NCI-H1417 treated with DMSO at 0.1 percent for 48 hours (cell line): ENCODE measurements at places on chromosomes 1 and 21.

GRCh38 chr1:150165622-150166612, 16.2 kb downstream of the PLEKHO1 start:
- DNase-seq: no peak

DNA sequence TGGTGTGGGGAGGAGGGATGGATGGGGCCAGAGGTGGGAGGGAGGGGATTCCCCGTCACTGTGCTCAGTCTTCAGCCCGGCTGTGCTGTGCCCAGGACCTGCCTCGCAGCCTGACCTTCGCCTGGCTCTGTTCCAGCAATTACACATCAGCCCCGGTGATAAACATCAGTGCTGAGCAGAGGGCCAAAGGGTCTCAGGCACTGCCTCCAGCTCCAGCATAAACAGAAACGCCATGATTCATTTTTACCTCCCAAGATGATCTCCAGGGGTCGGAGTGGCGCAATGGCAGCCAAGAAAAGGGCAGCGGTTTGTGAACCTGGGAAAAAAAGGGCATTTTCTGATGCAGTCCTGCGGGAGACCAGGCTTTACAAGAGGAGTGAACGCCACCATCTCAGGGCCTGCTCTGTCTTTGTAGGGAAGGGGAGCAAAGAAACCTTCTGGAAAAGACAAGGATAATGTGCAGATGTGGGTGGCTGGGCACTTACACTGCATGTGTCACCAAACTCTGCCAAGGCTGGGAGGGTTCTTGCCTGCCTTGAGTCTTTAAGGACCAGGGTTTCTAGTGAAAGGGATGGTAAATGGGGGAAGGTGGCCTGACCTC, 28.1 kb downstream of the SHISA4 start:
- DNase-seq: no peak

DNA sequence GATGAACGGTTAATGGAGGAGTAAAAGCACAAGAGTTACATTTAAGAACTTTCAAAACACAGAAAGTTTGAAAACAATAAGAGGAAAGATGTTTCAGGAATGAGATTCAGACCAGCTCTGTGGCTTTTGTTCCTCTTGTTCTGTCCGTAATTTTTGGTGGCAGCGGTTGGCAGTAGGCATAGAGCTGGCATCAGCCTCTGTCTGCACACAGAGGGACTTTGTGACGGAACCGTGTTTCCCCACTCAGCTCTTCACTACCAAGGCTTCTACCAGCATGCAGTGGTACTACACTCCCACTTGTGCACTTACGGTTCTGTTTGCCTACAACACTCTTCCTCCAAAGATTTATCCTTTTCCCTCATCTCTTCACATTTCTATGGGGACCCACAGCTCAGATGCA, 212.8 kb downstream of the DSCAM start:
- DNase-seq: no peak

- DNase-seq: no peak
These were observed 6.8 kb downstream of the CNN3 start for GRCh38 chr1:94920061-94920460.

DNA sequence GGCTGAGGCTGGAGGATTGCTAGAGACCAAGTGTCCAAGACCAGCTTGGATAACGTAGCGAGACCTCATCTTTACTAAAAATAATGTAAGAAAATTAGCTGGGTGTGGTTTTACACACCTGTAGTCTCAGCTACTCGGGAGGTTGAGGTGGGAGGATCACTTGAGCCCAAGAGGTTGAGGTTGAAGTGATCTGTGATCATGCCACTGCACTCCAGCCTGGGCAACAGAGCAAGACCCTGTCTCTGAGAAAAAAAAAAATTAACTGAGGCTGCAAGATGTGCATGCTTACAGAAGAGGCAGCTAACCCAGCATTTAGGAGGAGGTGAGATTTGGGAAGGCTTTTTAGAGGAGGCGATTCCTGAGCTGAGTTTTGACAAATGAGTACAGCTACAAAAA, 9.5 kb downstream of the AK4 start:
- no peak for DNase-seq

- no peak for DNase-seq
These were observed 19.1 kb upstream of the NCF2 start for GRCh38 chr1:183609313-183609712.

DNA sequence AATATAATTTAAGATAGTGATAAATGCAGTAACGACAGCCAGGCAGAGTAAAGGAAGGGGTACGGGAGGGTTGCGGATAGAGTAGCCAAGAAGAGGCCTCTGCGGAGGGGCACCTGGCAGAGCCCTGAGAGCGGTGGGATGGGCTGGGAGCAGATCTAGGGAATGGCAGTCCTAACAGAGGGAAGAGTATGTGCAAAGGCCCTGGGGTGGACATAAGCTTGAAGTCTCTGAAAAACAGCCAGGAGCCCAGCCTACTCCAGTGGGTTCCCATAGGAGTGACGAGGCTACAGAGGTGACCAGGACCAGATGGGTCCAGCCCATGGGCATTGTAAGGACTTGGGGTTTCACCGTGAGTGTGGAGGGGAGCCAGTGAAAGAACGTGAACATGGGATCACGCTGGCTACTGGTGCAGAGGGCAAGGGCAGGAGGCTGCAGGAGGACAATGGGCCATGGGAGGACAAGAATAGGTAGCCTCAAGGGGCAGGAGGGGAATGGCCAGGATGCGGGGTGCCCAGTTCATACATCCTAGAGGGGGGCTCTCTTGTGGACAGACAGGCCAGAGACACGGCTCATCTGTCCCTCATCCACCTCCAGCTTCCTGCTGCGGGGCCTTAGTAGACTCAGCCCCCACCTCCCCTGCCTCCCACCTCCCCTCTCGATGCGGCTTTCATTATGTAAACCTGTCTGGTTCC, 185.7 kb upstream of the VAMP3 start:
- no peak for DNase-seq

DNA sequence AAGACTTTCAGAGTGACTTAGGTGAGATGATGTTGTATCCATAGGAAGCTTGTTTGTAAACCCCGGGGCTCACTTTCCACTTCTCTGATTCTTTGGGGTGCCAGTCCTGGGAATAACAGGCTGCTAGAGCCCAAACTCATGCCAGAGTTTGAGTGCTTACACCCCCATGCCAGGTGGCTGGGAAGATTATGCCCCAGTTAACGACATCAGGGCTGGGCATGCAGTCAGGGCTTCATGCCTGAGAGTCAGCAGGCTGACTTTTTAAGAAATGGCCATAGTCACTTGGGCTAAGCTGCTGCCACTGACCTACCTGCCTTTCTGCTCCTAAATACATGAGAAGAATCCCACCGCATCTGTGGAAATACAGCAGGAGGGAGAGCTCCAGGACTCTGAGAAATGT, 425.6 kb upstream of the VAMP3 start:
- no peak for DNase-seq

GRCh38 chr1:38197312-38198061, 150.9 kb upstream of the POU3F1 start:
- no peak for DNase-seq

DNA sequence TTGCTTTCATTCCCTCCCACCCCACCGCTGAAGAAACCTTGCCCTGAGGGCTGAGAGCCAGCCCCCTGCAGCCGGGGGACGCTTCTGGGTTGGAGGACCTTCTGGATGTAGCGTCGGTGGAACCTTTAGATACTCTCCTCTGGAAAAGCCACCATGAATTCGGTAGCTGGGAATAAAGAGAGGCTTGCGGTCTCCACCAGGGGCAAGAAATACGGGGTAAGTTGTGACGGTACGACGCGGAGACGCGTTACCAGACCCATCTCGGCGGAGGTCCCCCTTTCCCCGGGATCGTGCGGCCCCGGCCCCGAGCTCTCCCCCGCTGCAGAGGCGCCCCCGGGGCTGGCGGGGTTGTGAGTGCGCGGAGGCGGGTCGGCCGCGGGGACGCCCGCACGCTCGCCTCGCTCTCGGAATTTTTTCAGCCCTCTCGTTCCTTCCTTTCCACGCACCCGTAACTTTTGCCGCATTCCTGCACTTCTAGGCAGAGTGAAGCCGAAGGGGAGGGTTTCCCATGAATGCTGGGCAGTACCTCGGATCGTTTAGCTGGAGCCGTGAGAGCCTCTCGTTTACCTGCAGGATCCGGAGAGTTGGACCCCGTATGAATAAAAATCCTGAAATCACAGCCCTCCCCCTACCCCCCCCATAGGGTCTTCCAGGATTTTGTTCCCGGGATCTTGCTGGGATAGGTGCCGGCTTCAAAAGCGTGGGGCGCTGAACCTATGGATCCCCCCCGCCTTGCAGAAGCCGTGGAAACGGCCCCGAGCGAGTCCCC, 671 bp downstream of the KIF26B start:
- DNase-seq: no peak

DNA sequence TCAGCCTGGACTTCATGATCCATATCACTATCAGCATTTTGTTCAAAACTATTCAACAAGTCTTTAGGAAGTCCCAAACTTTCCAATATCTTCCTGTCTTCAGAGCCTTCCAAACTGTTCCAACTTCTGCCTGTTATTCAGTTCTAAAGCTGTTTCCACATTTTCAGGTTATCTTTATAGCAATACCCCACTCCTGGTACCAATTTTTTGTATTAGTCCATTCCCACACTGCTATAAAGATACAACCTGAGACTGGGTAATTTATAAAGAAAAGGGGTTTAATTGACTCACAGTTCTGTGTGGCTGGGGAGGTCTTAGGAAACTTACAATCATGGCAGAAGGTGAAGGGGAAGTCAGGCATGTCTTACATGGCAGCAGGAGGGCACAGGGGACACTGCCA, 18.3 kb upstream of the DNAH14 start:
- no peak for DNase-seq

DNA sequence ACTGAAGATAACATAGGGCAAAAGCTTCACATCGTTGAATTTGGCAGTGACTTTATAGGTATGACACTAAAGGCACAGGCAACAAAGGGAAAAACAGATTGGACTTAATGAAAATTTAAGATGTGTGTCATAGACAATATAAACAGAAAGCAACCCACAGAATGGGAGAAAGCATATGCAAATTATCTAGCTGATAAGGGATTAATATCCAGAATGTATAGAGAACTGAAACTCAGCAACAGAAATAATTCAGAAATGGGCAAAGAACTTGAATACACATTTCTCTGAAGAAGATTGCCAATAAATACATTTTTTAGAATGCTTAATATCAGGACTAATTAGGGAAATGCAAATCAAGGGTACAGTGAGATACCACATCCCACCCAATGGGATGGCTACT, 55.2 kb upstream of the ANGPTL1 start:
- no peak for DNase-seq

- no peak for DNase-seq
These were observed 9.9 kb upstream of the MAPKAPK2 start for GRCh38 chr1:206674745-206675175.

GRCh38 chr1:64956010-64956640, 10.2 kb downstream of the JAK1 start:
- DNase-seq: no peak

- no peak for DNase-seq
These were observed 95.8 kb downstream of the PSMG1 start for GRCh38 chr21:39087238-39088030.

DNA sequence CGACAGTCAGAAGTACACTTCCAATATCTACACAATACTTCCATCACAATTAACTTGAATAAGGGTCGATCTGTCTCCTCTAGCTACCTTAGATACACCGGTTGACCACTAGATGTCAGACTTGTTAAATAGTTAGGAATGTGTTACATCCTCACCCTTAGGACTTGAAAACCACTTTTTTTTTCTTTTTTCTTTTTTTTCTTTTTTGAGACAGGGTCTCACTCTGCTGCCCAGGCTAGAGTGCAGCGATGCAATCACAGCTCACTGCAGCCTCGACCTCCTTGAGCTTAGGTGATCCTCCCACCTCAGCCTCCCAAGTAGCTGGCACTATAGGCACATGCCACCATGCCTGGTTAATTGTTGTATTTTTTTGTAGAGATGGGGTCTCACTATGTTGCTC, 120.4 kb upstream of the GREM2 start:
- DNase-seq: peak; percentile 29

DNA sequence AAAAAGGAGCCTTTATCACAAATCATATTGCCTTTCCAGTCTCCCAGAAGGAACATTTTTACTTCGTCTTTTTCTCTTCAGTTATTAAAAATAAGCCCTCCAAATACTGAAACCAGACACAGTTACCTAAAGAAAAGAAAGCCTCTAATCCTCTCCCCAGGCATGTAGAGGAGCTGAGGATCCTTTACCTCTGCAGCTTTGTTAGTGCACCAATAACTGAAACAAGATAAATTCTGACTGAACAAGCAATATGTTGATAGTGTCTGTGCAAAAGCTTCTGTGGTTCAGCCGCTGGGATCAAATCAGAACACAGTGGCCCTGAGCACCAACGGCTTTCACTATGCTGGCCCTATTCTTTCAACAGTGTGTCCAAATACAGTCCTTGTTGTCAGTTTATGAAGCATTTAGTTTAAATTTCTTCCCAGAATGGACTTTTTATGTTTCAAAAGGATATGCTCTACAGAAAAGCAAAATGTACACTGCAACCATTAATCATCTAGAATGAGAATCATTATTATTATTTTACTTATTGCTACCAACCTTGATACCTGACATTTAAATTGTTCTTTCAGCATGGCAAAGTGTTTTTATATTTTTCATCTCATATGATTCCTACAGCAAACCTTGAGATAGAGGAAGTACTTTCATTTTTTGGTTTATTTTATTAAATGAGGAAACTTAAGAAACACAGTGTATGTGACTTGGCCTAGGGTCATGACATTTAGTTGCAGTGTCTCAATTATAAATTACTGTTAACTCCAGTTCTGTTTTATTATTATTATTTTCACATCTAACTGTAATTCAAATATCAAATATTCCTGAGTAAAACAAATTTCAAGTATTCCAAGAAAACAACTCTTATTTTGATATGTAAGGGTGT, 217.9 kb downstream of the NEGR1 start:
- no peak for DNase-seq

- DNase-seq: no peak
These were observed 3.8 kb downstream of the LCA5L start for GRCh38 chr21:39441502-39442475.
